ENCODE measurements at places on chromosomes 1 and 21. TPM values are rescaled to one million over a fixed set of nuclear protein-coding genes. Genes with fewer than 3 reads are reported as not detected.

The KPRP gene
- polyA plus RNA-seq = not detected

DNA sequence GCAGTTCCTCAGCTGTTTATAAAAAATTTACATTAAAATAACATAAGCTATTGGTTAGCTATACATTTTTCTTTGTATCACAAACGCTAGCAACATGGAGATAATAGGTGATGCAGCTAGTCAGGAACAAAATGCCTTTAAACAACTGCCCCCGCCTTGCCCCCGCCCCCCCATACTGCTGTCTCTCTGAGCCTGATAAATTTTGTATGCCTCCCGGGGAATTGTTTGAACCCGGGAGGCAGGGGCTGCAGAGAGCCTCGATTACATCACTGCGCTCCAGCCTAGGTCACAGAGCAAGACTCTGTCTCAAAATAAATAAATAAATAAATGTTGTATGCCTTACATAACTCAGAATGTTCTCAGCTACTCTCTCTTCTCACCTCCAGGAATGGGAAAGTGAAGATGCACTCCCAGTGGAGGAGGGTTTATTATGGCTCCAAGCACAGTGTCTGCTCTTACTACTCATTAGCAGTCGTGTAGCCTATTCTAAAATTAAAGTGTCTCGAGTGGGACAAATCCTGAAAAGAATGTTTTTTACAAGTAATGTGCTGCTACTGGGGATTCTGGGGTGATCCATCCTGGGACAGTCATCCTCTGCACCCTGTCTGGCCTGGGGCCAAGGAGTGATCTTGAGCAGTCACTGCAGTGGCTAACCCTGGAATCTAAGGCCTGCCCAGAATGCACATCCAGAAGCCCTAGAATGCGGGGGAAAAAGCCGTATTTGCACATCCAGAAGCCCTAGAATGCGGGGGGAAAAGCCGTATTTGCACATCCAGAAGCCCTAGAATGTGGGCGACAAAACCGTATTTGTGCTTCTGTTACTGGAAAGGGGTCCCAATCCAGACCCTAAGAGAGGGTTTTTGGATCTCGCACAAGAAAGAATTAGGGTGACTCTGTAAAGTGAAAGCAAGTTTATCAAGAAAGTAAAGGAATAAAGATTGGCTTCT is 39.4 kb upstream of the ZNF496 start:
- DNase-seq = no peak

DNA sequence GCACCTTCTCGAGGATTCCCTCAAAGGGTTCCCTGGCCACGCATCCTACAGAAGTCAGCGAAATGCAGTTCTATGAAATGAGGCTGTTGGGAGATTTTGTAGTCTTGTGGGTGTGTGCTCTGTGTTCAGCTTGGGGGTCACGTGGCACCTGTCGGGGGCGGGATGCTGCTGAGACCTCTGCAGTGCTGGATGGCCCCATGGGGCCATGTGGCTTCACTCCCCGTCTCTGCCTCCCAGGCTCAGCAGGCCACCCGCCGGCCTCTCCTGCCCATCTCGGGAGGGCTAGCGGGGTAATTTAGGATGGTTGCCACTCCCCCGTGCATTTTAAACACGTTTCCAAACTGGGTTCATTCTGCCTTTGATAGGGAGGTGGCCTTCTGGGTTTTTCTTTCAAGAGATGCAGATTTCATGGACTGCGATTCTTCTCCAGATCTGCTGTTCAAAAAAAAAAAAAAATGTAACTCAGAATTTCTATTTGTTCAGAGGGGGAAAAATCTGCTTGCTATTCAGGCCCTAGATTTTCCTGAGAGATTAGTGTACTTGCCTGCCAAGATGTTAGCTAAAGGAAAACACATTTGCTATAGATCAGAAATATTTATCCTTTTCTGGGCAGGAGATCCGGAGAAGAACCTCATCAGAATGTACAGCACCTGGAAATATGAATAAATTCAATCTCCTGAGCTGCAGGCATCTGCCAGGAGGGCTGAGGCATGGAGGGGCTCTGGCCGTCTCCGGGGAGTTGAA is 277.2 kb upstream of the VAMP3 start:
- DNase-seq = no peak

- no peak for DNase-seq
Measured at GRCh38 chr21:43657355-43658087, 1.8 kb downstream of the HSF2BP start.

GRCh38 chr21:35603494-35603893 is 456.8 kb downstream of the SETD4 start:
- no peak for DNase-seq

DNA sequence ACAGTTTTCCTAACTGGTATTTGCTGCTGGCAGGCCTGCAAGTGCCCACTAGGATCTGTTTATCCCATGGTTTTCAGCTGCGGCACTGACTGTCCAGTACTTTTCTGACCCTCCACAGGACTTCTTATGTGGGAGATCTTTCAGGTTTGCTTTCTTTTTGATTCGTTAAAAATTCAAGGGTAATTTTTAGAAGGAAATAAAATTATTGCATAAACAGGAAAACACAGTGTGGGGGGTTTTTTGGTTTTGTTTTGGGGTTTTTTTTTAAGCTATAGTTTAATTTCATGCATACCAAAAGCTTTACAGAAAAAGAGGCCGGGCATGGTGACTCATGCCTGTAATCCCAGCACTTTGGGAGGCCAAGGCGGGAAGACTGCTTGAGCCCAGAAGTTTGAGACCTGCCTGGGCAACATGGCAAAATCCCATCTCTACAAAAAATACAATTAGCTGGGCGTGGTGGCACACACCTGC is 3.6 kb downstream of the NIBAN1 start:
- no peak for DNase-seq

- DNase-seq = no peak
Measured at GRCh38 chr1:92464588-92465255, 22.0 kb downstream of the GFI1 start.

DNA sequence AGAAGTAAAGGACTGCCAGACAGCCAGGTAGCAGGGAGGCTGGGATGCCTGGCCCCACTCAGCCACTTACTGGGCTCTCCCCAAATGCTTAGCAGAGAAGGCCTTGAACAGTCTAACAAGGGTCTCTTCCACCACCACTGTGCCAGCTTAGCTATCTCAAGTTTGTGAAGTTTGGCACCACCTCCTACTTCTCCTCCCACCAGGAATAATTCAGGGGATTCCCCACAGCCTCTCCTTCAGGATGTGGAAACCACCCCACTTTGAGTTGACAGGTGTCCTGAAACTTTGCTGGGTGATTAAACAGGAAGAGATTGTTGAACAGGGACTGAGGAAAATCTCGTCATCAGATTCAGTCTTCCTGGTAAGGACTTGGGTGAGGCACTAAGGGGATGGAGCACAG is 59.4 kb upstream of the ATP1B1 start:
- no peak for DNase-seq

All from left renal pelvis (tissue), 4 donors.